ENCODE measurements at places on chromosomes 6 and 20.
A peak's percentile ranks its signal among the peaks of the same experiment; 100 is the strongest.

- DNase-seq: peak; percentile 19
Observed at GRCh38 chr20:46022411-46023147, 6.4 kb upstream of the SLC12A5 start.

- no peak for DNase-seq
Observed at GRCh38 chr20:57685146-57685758, 24.6 kb downstream of the PMEPA1 start.

DNA sequence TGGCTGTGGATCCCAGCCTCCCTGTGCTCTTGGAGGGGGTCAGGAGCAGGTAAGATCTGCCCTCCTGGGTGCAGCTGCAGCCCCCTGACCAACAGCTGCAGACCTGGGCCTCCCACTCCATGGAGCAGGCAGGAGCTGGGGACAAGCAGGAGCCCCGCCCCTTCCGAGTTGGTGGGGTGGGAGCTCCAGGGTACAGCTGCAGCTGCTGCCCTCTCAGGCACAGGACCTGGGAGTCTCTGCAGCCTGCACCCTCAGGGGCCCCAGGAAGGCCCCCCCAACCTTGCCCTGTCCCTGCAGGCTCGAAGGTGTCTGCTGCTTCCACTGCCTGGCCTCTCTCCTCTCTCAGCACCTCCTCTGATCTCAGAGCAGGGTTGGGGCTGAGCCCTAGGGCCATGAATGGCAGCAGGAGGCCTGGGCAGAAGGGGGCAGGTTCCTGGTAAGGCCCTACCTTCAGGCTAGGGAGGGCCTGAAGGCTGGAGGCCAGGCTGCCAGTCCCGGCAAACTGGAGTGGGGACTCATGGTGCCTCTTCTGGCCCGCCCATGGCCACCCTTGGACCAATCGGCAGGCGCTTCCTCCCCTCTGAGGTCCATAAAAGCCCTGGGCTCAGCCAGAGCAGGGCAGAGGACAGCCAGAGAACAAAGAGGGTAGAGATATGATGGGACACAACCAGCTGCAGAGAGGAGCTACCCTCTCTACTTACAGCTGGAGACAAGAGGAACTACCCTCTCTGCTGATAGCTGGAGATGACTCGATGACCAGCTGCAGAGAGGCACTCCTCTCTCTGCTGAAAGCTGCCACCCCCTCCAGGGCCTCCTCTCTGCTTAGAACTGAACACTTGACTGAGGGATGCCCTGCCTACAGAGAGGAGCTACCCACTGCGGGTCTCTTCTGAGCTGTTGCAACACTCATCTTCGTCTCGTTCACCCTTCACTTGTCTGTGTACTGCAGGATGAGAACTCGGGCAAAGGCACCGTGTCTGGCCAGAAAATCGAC, 7.8 kb upstream of the PACSIN1 start:
- no peak for DNase-seq

- DNase-seq: no peak
Observed at GRCh38 chr6:446418-447366, 55.1 kb downstream of the IRF4 start.

GRCh38 chr6:12458558-12458957, 168.4 kb downstream of the EDN1 start:
- peak; percentile 19 for DNase-seq

DNA sequence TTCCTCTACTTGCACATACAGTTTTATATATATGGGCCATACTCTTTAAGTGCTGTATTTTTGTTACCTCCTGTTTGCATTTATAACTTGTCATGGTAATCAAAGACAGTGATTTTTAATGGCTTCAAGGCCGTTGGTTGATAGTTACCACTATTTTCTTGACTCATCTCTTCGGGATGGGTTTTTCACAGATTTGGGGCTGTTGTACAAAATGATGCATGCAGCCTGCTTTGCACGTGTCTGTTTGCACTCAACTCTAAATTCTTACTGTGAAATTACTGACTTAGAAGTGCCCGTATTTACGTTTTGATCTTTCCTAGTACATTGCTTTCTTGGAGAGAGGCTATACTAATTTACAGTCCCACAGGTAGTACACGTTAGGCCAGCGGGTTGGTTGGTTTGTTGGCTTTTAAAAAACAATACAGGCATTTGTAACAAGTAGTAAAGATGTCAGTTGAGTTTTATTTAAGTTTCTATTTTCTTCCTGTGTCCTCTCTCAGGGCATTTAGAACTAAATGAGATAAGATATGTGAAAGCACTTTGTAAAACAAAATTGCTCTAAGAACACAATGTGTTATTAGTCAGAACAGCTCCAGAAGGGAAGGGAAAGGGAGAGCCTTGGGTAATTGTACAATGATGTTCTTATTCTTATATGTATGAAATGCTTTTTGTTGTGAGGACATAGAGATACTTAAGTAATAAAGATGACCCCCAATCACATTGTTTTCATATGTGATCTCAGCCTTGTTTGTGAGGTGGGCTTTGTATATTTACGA, 11.7 kb downstream of the JARID2 start:
- DNase-seq: no peak

GRCh38 chr6:26205161-26205624, 118.0 kb downstream of the HFE start:
- DNase-seq: peak; percentile 91

DNA sequence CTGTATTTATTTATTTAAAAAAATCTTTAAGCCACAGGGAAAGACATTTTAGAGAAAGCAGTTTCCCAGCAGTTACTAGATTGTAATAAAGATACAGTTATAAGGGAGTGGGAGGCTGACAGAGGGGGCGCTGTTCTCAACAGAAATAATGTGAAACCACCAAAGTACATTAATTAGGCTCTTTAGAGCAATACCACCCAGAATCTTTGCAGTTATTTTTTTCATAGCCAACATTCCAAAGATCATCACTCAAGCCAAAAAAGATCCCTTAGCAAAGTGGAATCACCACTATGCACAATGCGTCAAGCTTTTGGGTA, 331.3 kb upstream of the DEFB112 start:
- DNase-seq: no peak

- DNase-seq: peak; percentile 46
Observed at GRCh38 chr6:84515067-84515466, 249.3 kb downstream of the TBX18 start.

DNA sequence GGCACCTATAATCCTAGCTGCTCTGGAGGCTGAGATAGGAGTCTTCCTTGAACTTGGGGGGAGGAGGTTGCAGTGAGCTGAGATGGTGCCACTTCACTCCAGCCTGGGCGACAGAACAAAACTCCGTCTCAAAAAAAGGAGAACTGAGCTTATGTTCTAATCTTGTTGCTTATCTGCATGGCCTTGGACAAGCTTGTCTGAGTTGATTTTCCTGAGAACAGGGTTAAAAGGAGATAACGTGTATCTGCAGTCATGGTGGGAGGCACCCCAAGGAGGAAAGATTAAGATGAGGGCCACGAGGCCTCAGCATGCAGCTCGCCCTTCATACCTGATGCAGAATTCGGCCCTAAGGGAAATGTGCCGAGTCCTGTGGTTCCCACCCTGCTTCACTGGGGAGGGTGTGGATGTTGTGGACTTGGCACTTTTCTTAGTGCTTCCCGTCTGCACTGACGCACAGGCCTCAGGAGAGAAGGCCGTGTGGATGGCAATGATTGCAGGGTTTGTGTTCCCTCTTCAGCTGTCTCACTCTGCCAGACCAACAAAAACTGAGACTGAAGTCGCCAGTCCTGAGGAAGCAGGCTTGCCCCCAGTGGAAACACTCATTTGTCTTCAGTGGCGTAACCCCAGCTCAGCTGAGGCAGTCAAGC, 56.3 kb downstream of the EZR start:
- no peak for DNase-seq

- no peak for DNase-seq
Observed at GRCh38 chr6:169895000-169895759, 143.8 kb downstream of the ERMARD start.

DNA sequence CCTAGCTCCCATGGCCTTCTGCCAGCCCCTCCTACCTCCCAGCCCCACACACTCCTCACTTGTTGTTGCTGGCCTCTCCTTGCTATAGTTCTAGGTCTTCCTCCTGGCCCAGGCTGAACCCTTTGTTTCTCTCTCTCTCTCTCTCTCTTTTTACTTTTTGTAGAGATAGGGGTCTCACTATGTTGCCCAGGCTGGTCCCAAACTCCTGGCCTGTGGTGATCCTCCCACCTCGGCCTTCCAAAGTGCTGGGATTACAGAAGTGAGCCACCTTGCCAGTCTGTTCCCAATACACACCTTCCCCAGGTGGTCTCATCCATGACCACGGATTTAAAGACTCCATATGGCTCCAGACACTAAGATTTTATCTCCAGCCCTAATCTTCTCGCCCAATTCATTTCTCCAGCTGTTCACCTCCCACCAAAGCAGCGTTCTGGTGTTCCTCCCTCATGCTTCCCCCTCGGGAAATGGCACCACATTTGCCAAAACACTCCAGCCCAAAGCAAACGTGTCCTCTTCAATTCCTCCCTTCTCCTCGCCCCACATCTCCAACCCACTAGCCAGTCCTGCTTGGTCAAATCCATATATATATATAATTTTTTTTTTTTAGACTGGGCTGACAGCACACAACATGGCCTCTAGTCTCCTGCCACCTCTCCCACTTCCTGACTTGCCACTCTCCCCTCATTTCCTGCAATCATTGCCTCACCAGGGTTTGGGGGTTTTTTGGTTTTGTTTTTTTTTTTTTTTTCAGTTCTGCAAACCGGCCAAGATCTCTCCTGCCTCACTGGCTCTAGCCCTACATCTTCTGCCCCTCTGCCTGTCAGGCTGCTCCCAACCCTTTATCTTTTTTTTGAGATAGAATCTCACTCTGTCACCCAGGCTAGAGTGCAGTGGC, 104.4 kb downstream of the NCR2 start:
- DNase-seq: no peak

- DNase-seq: no peak
Observed at GRCh38 chr6:65091561-65091960, 615.5 kb downstream of the EYS start.

DNA sequence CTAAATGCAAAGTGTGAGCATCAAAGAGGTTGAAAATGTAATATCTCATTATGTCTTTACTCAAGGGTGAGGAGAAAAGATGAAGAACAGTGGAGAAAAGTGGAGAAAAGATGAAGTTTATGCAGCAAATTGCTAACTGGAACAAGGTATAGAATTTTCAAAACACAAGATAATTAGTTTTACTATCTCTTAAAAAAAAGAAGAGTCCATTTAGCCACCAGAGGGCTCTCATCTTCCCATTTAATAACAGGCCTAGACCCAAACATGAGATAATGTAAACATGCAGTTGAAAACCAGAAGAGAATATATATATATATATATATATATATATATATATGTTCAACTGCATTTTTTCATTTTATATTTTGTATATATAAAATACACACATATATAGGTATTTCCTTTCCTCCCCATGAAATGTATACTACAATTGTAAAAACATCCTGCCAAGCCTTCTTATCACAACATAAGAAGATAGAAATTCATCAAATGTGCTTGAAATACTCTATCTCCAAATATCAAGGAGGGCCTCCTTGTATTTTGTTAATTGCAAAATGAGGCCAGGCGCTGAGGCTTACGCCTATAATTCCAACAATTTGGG, 78.4 kb downstream of the ADTRP start:
- peak; percentile 78 for DNase-seq

DNA sequence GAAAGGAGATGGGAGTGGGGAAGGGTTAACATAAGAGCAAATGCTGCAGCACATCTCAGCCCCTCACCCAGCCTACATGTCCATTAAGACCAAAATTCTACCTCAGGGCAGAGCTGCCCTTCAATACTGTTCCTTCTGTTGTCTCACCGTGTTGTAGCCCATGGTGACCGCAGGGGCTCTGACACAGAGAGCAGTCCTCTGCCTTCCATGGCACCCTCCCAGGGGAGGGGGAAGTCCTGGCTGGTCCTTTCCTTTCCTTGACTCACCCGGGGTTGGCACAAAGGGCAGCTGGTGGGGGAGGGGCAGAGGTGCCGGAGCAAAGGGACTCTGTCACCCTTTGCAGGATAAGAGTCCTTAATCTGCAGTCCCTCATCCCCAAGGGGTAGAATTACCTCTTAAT, 15.2 kb downstream of the NKX2-2 start:
- DNase-seq: no peak

GRCh38 chr6:145784683-145785082, 29.9 kb downstream of the FBXO30 start:
- no peak for DNase-seq

DNA sequence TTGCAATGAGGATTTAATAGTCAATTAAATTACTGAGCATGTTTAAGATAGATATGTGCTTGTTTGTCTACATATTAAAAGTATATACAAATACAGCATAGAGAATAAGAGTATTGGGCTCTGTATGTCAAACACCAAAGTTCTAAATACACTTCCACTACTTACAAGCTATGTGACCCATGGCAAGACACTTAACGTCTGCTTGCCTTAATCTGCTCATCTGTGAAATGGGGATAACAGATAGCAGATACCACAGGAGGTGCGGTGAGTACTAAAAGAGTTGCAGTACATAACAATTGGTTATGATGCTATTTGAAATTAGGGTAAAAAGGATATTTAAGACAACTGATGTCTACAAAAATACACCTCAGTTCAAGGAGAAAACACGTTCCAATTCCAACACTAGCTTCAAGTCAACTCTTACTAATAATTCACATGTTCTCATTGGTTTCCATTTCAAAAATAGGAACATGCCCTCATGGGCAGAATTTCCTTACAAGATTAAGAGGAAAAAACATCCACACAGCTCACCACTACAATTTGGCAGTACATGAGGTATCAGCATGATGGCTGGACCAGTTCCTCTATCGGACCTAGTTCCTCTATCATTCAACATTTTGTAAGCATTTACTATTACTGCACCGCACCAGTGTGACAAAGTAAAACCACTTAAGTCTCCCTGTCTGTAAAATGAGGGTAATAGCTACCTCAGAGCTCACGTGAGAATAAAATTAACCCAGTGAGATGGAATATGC, 101.1 kb downstream of the SMLR1 start:
- DNase-seq: no peak

DNA sequence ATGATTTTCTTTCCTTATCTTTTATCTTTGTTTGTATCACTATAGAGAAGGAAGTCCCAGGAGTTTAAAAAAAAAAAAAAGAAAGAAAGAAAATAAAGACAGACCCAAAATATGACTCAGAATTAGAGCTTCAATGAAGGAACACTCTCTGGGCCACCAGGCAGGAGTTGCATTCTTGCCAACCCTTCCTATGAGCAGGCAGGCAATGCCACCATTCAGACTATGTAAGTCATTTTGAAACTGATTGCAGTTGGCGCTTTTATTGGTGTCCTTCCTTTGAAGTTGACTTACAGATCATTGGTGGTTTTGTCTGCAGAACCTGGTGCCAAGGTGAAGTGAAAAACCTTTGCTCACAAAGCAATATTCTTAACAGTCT, 50.3 kb downstream of the MYB start:
- DNase-seq: peak; percentile 25
